T-helper 17 cell (primary cell): ENCODE measurements at places on chromosomes 5 and 9.

DNA sequence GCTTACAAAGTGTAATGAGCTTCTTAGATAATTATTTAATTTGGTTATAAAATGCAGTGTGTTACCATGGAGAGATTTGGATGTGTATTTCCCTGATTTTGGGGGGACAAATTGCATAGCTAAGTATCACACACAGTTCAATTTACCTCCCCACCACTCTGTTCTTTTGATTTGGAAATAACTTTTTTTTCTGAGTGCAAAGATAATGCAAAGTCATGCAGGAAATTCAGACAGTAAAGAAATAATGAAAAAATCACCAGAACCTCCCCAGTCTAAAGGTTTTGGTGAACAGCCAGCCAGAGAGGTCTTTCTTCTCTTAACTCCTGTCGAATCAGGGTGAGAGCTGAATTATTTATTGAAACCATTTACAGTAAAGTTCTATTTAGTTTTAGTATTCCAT, 3.2 kb downstream of the ADGRV1 start:
- no peak for DNase-seq

DNA sequence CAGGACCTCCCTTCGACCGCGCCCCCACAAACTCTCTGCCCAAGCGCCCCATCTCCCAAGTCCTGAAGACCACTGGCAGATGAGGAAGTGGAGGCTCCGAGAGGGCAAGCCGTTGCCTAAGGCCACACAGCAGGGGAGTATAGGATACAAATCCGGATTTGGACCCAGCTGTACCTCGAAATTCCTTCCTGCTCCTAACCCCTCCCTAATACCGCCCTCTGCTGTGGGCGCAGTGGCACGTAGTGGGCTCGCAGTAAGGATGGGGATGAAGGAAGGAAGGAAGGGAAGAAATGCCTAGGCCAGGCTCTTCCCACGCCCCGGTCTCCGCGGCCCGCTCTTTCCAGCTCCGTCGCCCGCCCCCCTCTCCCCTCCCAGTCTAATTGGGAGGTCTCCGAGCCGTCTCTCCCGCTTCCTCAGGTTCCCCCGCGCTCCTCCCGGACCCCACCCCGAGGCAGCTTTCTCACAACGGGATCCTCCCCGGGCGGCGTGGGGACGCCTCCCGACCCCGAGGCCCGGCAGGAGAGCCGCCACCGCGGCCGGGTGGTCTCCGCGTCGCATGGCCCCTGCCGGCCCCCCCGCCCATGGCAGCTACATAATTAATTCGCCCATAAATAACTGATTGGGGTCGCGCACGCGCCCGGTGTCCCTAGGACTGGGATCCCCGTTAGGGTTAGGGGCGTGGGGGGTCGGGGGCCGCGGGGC, 138.9 kb downstream of the C9orf50 start:
- DNase-seq = no peak

DNA sequence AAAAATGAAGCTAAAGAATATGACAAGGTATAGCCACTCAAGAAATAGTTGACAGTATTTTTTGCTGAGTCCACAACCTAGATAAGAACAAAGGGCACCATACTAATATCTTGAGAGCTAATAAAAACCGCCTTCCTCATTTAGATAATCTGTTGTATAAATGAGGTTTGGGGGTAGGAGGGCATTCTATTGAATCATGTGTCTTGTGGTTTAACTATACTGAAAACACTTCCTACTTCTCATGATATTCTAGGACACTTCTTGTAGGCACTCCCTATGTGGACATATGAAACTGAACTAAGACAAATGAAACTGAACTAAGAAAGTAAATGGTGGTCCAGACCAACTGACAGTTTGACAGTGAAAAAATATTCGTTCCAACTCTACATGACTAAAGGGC, 1268.5 kb upstream of the C9orf72 start:
- DNase-seq = no peak

DNA sequence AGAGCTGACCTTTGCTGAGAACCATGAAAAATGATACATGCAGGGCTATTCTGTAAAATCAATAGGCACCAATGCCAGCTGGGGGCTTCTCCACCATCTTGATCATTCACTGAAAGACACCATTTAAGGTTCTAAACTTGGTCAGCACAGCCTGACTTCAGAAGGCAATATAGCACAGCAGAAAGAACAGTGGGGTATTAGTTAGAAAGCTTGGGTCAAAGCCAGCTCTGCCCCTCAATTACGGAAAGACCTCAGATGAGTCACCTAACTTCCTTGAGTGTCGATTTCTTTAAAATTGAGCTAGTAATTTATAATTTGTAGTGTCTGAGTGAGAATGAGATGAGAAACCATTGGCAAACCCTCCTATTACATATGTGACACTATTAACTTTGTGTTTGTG, 3.4 kb downstream of the TNC start:
- no peak for DNase-seq

GRCh38 chr9:137621131-137621757, 2.4 kb downstream of the EHMT1 start:
- no peak for DNase-seq

- no peak for DNase-seq
Observed at GRCh38 chr9:127742435-127743088, 7.5 kb upstream of the TOR2A start.

DNA sequence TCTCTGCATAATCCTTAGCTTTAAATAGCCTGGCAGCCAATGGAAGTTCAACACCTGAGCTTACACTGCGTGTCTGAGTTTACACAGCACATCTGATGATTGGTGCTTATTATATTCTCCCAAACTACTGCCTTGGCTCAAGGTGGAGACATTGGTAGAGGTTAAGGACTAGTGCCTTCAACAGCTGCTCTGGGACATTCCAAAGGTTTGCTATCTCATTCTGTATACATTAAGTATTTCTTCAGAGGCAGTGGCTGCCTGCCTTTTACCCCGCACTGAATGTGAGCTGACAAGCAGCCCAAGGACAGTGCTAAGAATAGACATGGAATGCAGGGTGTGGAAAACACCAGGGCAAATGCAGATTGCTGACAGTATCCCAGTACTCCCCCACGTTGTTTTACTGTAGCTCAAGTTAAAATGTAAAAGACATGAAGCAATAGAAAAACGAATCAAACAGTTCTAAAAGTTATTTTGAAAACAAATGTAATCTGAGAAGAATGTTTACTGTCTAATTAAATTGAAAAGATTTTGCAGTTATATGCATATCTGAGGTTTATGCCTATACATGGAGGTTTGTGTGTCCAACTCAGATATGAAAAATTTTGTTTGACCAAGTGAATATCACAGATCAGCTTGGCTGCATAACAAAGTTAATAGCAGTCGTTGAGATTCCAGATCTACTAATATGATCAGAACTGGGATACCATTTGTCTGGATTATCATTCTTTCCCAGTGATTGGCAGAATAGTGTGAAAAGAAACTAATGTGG, 1.8 kb downstream of the HSPB3 start:
- DNase-seq = no peak

GRCh38 chr5:7983433-7983832, 114.5 kb downstream of the MTRR start:
- no peak for DNase-seq

GRCh38 chr5:166262395-166262794, 2029.0 kb upstream of the WWC1 start:
- DNase-seq = no peak

- no peak for DNase-seq
Observed at GRCh38 chr5:117954331-117954730, 1034.0 kb downstream of the DTWD2 start.
